ENCODE measurements at places on chromosomes 3 and 15.

- DNase-seq: no peak
These were observed 768 bp downstream of the PCBP4 start for GRCh38 chr3:51966486-51966885.

DNA sequence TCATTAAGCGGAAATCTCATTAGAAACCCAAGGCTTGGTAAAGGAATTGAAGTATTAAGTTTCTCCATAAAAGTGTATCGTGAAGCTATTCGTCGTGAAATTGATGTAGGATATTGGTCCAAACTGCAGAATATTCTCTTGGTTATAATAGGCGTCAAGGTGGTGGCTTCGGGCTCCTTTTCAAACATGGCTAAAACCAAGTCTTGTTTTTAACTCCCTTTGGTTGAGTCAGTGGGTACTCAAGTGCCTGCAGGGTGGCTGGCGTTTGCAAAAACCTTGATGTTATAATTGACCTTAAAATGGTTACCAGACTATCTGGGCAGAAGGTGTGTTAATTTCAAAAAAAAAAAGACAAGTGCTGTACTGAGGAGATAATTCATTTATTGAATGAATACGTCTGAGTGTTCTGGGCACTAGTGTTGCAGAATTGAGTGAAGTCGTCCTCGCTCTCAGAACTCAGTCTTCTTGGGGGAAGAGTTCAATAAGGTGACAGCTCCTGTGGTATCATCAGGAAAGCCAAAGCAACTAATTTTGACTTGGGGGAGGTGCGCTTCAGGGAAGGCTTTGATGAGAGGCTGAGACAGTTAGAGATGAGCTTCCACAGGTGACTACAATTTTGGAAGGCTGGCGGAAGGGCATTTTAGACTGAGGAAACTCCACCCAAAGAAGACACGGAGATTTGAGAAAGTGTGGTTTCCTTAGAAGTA, 1.5 kb downstream of the UBE2Q2 start:
- no peak for DNase-seq

- no peak for DNase-seq
These were observed 26.9 kb upstream of the EHHADH start for GRCh38 chr3:185280572-185281365.

DNA sequence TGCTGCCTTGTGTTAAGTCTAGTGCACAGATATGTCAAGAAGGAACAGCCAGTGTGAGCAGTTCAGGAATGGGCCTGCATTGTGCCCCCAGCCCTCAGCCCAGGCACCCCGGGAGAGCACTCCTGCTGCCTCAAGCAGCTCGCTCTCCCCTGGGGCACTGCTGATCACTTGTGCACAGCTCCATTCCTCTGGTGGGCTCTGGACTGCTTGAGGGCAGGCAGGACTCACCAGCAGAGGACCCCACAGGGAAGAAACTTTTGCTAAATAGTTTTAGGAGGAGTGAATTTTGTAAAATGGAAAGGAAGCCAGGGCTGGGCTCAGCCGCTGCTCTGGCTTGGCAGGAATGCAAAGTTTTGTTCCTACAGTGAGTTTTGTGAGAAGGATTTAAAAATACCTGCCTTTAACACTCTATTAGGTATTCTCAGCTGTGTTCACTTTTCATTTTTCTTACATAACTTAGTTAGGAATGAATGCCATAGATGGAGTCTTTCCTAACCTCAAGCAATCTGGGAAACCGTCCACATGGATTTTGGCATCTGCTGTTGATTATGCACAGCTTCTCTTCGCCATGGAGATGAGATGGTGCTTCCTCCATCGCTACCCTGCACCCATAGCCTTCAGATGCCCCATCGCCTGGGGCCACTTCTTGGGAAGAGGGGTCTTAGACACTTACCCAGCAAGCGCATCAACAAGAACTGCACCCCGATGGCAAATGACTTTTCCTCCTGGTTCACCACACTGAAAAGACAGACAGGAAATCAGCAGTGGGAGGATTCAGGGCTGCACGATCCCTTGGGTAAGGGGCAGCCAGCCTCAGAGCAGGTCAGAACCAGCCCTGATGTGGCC, 42.3 kb upstream of the RAB6B start:
- DNase-seq: no peak

GRCh38 chr15:76809412-76810103, 95.6 kb downstream of the SCAPER start:
- no peak for DNase-seq

- no peak for DNase-seq
These were observed 716.9 kb downstream of the ZBBX start for GRCh38 chr3:166663194-166663593.

DNA sequence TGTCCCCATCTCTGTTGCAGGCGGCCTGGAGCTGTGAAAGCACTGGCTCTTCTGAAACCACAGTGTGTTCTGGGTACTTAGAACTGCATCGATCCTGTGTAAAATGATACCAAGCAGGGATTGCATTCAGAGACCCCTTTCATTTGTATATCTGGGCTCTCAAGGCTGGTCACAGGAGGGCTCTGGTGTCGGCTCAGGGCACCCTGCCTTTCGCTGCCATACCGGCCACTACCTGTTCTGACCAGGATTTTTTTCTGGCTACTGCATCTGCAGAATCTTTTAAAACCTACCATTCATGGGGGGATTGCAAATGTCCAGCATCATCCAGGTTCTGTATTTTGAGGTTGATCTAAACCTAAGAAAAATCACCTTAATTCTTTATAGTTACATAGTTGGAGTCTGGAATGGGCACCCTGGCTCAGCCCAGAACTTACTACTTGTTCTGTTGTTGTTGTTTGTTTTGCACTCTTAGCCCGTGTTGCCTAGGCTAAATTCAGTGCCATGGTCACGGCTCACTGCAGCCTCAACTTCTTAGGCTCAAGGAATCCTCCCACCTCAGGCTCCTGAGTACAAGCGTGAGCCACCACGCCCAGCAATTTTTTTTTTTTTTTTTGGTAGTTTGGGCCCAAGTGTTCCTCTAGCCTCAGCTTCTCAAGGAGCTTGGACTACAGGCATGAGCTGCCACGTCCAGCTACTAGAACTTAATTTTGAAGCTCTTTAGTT, 52.7 kb downstream of the TRIM71 start:
- DNase-seq: no peak

DNA sequence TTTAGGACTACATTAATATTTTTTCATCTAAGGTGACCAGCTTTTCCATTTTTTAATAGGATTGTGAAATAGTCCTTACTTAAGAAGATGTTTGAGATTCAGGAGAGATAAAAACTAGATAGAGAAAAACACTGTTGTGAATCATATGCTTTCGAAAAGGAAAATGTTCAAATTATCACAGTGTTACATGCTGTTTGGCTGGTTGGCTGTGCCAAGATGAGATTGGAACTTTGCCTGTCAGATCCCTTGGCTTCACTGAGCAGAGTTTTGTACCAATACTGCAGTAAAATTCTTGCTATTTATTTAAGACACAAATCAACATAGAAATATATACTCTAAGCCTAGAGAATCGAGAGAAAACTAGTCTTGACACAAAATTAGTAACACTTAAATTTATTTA, 117.2 kb downstream of the OXSM start:
- no peak for DNase-seq

DNA sequence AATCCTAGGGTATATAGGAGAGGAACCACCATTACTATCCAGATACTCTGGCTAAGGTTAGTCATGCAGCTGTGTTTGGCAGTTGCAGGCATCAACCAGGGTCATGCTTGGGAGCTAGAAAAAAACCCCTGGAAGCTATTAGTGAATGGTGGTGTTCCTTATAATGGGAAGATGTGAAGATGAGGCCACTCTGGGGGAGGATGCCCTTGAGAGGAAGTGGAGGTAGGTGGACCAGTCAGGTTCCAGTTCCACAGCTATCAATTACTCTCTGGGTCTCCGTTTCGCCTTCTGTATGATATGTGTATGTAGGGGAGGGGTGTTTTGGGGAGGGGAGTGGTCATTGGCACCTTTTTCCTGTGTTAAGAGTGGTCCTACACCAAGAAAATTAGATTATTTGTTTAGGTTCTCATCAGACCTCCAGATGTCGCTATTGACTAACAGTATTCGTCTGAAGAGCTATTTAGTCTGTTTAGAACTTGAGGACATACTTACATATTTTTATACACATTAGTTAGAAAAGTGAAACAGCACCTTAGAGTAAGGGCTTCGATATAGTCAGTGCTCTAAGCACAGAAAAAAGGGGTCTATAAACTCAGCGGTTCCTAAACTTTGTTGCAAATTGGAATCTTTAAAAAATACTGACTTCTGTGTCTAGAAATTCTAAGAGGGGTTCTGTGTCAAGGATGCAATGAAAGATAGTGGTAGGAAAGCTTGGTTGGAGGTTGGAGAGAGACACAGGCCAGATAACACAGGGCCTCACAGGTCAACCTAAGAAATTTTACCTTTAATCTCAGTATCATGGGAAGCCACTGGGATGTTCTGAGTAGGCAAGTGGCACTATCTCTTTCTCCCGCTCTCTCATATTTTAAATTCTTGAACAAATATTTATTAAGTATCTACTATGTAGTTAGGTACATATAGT, 9.1 kb upstream of the HPS3 start:
- no peak for DNase-seq

DNA sequence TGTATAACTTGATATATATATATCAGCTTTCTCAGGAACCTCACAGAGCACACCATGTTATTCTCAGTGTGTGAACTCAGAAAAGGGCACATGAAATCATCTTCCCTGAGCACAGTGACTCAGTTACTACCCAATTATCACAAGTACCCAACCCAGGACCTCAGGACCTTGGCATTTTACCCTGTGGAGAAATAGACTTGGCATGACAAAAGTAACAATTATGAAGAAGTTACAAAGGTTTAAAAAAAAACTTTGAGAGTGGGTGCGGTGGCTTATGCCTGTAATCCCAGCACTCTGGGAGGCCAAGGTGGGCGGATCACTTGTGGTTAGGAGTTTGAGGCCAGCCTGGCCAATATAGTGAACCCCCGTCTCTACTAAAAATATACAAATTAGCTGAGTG, 52.4 kb downstream of the ONECUT1 start:
- DNase-seq: no peak

DNA sequence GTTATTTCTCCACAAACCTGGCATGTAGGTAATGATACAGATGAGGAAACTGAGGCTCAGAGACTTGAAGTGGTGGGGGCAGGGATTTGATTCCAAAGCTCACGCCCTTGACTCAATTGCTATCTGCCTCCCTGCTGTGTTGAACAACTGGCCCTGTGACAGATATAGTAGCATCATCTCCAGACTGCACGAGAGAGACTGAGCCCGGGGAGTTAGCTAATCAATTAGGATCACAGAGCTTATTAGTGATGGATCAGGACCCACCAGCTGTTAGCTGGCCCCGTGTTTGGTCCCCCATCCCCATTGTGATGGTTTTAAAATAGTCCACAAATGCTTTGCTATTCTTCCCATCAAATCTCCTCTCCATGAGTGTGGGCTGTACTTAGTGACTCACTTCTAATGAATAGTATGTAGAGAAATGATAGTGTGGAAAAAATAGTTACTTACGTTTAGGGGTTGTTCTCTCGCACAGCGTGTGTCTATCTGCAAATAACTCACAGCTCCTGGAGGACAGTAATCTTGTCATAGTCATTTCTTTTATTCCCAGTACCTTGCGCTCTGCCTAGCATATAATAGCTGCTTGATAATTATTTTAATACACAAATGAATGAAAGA, 74.4 kb upstream of the KLF13 start:
- no peak for DNase-seq

- no peak for DNase-seq
These were observed 101.2 kb downstream of the SMAD6 start for GRCh38 chr15:66803182-66803729.

- DNase-seq: no peak
These were observed 83.8 kb downstream of the ASB7 start for GRCh38 chr15:100686021-100686724.

GRCh38 chr3:169052465-169053302, 610.8 kb downstream of the MECOM start:
- DNase-seq: no peak

DNA sequence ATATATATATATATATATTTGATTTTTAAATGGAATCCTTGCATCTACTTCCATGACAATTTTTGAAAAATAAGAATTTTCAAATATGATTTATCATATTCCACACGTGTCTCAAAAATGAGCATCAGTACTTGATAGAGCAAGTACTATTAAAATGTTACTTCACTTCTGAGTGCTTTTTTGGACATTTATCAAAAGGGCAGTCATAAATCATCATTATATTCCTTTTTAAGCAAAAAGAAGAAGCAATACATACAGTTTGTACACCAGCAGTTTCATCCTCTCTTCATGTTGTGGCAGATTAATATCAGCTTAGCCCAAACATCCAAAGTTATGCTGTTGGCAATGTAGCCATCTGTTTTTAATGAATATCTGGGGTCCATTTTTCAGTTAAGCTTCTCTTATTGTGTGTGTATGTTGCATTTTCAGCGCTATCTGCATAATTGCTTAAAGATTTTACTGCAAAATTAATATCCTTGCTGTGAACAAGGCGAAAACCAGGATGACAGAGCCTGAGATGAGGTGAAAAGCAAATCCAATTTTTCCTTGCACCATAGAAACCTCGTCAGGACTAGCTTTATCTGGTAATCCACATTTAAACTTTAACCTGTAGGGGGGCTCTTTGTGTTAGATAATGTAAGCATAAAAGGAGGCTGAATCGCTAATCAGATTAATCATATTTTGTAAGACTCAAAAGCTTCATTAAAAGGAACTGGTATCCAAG, 604.9 kb upstream of the AGTR1 start:
- DNase-seq: no peak

DNA sequence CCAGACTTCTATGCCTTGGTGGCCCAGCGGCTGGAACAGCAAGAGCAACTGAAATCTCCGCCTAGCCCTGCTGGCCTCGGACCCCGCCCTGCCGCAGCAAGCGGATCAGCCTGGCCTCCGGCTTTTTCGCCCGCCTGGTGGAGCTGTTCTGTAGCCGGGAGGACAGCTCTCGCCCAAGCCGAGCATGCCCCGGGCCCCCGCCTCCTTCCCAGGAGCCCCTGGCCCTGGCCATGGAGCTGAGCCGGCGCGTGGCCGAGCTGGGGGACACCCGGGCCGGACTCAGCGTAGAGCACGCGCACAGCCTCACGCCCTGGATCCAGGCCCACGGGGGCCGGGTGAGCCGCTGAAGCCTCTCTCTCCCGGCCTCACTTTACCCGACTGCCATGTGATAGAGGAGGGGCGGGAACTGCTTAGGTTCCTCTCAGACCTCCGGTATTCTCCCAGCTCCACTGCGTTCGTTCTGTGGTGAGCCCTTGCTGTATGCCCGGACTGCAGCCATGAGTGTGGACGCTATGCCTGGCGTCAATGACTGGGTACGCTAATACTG, 24.1 kb upstream of the MRPL3 start:
- DNase-seq: no peak

GRCh38 chr3:76505202-76505845, 534.6 kb upstream of the ROBO2 start:
- DNase-seq: no peak

GRCh38 chr15:73075160-73075859, 23.0 kb downstream of the NEO1 start:
- DNase-seq: no peak

DNA sequence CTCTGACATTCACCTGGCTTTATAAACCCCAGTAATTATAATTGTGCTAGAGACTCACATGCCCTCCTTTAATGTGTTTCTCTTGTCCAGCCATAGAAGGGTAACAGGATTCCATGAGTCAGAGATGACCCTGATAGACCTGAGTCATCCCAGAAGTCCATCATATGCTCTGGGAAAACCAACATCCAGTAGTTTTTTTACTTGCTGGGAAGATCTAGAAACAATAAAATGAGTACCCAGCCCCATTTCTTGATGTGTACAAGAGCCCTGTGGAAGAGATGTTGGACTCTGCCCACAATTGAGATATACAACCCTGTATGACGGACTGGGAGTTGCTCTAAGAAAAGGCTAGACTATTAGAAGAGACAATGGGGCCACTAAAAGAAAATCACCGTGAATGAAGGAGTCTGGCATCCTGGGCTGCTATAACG, 22.4 kb upstream of the THUMPD3 start:
- DNase-seq: no peak

GRCh38 chr3:128623762-128624176, 26.8 kb downstream of the RPN1 start:
- no peak for DNase-seq

All from activated CD4-positive, alpha-beta T cell treated with anti-CD3 and anti-CD28 coated beads, Interleukin-2, amount 50 U/mL, for 4 hours (primary cell).